Stimulated activated CD4-positive, alpha-beta T cell treated with anti-CD3 and anti-CD28 coated beads, TNF-alpha, amount 100 ng/mL, for 4 hours (primary cell): ENCODE measurements at places on chromosomes 12 and 14.

DNA sequence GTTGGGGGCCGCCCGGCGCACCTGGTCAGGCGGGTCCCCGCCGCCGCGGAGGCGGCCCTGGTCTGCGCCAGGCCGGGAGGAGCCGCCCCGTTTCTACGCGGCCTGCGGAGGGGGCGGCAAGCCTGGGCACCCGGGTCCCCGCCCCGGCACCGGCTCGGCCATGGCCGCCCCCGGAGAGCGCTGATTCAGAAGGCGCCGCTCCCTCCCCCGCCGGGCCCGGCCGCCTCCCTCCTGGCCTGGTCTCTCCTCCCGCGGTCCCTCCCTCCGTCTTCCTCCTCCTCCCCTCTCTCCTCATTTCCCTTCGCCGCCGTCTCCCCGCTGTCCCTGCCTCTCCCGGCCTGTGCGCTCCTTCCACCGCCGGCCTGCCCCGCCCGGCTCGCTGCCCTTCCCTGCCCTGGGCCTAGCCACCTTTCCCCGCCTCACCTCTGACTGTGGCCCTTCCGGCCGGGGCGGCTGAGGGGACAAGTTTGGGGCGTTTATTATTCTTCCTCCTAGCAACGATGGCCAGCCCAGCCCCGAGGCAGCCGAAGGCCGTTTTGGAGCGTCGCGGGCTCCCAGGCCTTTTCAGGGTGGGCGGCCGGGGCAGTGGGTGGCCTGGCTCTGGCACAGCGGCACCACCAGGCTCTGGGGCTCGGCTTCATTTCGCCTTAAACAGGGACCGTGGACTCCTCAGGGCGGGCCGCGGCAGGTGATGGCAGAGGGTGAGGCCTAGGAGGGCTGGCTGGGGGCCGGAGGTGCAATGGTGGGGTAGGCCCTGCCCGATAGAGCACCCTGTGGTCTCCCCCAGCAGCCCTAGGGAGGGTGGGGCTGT lies 768 bp downstream of the CEP170B start:
- peak; percentile 12 for DNase-seq

DNA sequence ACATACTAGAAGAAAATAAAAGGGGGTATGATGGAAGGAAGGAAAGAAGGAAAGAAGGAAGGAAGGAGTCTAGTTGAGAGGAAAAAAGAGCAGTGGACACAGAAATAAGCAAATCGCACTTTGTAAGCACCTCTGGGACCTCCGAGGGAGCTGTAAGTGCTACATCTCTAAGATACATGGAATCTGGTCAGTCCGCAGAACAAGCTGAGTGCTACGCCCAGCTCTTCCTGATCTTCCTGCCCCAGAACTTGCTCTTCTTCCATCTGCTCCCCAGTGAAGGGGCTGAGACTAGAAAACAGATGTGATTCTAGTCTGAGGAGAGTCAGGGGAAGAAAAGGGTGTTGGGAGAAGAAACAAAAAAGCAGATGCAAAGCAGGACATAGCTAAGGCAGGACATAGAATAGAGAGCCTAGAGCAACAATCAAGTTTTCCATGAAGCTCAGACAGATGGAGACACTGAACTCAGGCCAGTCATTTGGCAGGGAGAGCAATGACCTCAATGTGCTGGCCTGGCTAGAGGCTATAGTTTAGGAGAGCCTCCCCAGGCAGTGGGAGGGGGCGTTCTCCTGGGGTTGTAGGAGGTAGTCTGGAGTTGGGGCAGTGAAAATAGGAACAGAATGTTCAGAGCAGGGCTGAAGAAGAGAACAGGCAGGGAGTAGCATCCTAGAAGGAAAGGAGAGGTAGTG lies 1.7 kb upstream of the MFAP5 start:
- no peak for DNase-seq

DNA sequence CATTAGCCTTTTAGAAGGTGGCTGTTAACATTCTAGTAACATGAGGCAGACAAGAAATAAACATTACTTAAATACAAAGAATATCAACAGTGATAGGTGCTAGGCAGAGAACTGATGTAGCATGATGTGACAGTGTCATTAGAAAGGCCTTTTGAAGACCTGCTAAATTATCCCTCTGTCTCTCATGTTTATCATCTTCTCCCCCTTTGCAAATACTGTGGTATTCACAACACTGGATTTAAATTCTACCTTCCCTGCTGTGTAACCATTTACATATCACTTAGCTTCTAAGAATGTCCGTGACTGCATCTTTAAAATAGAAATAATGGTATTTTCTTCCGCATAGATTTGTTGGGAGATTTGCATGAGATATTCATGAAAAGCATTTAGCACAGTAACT lies 74.4 kb upstream of the CLEC14A start:
- DNase-seq: no peak

DNA sequence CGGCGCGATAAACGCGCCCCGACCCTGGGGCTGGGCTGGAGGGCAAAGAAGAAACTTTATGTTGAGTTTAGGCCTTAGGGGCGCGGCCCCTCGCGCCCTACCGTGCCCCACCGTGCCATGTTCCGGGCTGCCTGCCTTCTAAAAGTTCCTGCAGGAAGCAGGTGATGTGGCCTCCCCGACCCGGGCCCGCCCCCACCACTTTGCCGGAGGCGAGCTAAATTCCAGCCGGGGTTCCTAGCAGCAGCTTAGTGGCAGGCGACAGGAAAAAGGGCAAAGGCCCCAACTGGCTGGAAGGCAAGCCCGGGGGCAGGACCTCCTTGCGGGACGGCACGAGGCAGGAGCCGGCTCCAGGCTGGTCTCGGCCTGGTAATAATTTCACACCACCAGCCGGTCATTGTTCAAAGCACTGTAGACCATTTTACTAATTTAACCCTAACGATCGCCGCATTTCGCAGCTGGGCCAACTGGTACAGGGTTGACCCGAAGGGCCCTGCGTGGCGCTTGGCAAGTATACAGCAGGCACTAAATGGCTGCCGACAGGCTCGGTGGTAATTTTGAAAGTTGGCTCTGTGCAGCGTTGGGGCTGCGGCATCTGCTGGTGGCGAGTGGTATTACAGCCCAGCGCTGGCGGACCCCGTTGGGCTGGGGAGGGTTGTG lies 895 bp upstream of the CCDC88C start:
- peak; percentile 70 for DNase-seq
